ENCODE measurements at places on chromosomes 2 and 18.
A peak's percentile ranks its signal among the peaks of the same experiment; 100 is the strongest.

DNA sequence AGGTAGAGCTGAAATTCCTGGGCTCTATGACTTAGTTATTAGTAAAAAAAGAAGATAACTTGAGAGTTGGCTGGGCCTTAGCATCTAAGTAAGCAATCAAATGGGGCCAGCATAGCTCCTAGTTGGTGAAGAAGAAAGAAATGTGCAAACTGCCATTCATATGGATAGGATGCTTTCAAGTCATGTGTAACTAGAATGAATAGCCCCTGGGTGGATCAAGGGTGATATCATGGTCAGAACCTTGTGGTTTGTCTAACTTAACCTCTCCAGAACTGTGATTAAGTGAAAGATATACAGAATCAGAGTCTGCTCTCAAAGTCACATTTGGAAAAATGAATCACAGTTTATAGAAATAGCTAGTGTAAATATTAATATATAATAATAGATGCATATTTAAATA, 198.7 kb upstream of the DTNA start:
- DNase-seq = no peak

- DNase-seq = no peak
Measured at GRCh38 chr2:172398440-172398839, 28.9 kb upstream of the ITGA6 start.

- no peak for DNase-seq
Measured at GRCh38 chr2:223052548-223053483, 826 bp downstream of the KCNE4 start.

GRCh38 chr18:23732439-23732838, 43.2 kb downstream of the LAMA3 start:
- DNase-seq = no peak

GRCh38 chr18:35424356-35424755, 47.2 kb upstream of the ZNF396 start:
- DNase-seq = no peak

DNA sequence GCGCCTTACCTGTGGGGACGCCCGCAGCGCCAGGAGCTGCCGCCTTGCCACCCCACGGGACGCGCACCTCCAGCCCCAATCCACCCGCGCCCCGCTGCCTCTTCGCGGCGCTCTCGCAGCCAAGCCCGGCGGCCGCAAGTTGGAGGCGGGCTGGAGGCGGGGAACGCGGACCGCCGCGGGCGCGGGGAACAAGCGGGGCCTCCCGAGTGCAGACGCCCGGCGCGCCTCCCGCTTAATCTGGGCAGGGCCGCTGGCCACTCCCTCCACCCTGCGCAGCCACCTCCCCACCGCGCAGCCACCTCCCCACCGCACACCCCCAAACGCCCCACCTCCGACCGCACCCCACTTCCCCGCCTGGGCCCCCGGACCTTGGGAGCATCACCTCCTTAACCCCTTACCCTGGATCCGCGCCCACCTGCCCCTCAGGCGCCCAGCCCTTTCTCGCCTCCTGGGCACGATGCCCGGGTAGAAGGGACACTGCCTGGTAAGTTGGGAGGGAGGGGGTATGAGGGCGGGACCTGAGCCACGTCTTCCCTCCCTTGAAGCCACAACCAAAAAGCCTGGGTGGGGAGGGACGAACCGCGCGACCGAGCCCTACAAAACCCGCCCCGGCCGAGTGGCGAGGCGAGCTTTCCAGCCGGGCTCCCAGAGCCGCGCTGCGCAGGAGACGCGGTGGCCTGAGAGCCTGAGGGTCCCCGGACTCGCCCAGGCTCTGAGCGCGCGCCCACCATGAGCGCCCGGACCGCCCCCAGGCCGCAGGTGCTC, at the start of the genes COL4A3 and COL4A4:
Gene COL4A3 (plus strand): TSS at position 627 of the 765 bp plus-strand sequence. CDS start 103 bp downstream, at position 730.
Gene COL4A4 (minus strand): TSS at position 208 of the 765 bp plus-strand sequence. CDS start 16,722 bp downstream, outside the sequence.
- DNase-seq = peak; percentile 52

DNA sequence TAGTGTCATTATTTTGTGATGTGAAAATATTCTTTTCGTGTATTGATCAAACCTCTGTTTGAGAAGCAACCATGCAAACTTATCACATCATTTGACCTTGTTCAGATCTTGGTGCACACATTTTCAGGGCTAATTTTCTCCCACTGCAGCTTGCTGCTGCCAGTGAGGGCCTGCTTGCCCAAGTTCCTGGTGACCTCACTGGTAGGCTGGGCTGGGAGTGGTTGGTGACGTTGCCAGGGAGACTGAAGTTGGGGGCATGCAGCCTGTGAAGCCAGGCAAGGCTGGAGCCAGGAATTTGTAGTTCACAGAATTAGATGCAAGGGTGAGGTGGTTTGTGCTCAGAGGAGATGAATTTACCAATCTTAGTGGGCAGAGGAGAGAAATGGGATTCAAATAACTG, 38.5 kb downstream of the PARD3B start:
- no peak for DNase-seq

GRCh38 chr2:45541450-45541849, 69.6 kb downstream of the SRBD1 start:
- DNase-seq = no peak

GRCh38 chr2:2640818-2641217, 309.7 kb upstream of the MYT1L start:
- no peak for DNase-seq

GRCh38 chr2:85792783-85793441, 39.1 kb downstream of the ATOH8 start:
- DNase-seq = peak; percentile 65

DNA sequence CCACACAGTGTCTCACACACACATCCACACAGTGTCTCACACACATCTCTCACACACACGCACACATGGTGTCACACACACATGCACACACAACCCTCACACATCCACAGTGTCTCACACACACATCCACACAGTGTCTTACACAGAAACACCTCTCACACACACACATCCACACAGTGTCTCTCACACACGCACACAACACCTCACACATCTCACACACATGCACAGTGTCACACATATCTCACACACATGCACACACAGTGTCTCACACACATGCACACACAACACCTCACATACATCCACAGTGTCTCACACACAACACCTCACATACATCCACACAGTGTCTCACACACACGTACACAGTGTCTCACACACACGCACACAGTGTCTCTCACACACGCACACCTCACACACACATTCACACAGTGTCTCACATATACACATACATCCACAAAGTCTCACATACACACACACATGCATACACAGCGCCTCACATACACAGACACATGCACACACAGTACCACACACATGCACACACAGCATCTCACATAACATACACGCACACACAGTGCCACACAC, 473.9 kb upstream of the HS6ST1 start:
- no peak for DNase-seq

GRCh38 chr2:132595186-132595585, 74.8 kb downstream of the LYPD1 start:
- no peak for DNase-seq

- DNase-seq = no peak
Measured at GRCh38 chr18:13217466-13217961, 1.0 kb upstream of the LDLRAD4 start.

DNA sequence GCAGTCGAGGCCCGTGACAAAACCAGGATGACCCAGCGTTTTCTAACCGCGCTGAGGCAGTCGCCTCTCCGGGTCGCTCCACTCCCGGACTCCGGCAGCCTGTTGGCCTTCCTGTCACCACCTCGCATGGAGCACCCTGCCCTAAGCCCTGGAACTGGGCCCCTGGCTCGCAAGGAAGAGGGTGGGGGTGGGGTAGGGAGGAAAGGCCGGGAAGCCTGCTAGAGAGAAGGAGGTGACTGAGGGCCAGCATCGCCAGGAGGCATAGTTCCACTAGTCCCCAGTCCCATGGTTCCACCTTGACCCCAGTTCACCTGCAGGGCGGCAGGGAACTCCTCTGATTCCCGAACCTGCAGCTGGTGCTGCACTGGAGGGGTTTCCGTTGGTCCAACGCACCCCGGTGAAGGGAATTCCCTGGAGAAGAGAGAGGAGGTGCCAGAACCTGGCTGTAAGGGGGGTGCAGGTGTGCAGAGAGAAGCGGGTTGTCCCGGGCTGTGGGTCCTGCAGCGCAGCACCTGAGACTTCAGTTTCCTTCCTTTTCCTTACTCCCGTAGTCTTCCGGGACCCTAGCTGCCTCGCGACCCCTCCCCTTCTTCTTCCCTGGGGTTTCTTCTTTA, 11.8 kb upstream of the EN1 start:
- no peak for DNase-seq

DNA sequence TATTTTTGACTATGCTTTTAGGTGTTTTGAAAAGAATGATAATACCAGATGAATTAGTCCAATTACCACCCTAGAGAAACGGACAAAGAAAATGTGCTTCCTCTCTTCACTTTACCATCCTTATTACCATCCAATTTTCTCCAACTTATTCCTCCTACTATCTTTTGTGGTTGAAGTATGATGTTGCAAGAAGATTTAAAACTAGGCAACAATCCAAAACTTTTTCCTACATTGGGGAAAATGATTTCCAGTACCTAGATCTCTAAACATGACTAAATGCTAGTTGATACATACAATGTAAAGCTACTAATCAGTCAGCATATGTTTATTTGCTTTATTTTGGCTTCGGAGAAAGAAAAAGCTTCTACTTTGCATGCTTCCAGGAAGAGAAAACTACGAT, 355.0 kb upstream of the LYPD1 start:
- no peak for DNase-seq

DNA sequence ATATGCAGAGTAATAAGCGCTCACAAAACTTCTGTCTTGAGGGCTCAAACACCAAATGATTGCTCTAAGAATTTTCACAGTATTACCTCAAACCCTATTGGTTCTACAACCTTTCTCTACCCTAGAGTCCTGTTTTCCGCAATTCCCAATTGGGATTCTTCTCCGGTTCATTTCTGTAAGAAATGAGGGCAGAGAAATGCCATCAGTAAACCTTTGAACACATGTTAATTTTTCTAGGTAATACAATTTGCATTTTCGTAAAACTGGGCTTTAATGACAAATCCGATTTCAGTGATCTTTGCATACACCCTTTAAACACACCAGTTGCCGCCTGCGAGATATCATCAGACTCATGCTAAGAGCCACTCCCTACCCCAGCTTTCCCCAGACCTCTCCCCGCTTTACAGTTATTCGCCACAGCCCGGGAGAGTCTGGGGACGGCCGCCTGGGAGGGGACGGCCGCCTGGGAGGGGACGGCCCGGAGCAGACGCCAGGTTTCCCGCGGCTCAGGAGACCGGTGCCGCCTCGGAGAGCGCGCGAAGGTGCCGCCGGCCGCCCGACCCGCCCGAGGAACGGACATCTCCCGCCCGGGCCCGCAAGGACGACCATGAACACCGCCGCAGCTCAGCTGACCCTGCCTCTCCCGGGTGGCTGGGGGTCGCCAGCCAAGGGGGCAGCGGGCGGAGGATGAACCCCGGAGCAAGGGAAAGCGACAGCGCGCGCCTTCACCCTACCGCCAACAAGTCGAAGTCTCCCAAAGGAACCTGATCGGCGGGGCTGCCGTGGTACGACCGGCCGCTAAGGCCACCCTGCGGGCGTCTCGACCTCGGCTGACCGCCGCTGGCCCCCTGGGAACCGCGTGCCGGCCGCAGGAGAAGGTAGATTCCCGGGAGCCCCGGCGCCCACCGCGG, 463 bp downstream of the SMC6 start:
- peak; percentile 41 for DNase-seq

- DNase-seq = peak; percentile 3
Measured at GRCh38 chr18:39523281-39523680, 1957.7 kb upstream of the CELF4 start.

DNA sequence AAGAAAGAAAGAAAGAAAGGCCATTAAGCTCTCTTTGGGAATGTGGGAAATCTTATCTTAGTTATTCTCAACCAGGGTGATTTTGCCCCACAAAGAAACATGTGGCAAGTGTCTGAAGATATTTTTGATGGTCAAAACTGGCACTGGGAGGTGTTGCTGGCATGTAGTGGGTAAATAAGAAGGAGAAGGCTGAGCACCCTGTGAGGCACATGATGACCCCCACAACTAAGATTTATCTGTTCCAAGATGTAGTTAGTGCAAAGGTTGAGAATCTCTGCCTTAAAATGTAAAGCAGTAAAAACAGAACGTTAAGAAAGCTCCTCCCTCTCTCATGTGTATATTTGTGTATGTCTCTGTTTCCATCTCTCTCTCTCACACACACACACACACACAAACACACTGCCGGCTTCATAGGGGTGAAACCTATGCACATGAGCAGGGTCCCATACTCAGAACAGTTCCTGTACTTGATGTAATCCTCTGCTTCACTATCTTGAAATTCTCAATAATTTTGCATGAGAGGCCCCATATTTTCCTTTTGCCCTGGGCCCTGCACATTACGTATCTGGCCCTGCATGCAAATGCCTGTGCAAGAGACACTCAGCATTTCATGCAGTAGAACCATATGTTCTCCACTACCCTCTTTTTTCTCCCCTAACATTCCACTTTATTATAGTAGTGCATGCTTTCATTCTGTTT, 94.3 kb downstream of the MREG start:
- DNase-seq = no peak

DNA sequence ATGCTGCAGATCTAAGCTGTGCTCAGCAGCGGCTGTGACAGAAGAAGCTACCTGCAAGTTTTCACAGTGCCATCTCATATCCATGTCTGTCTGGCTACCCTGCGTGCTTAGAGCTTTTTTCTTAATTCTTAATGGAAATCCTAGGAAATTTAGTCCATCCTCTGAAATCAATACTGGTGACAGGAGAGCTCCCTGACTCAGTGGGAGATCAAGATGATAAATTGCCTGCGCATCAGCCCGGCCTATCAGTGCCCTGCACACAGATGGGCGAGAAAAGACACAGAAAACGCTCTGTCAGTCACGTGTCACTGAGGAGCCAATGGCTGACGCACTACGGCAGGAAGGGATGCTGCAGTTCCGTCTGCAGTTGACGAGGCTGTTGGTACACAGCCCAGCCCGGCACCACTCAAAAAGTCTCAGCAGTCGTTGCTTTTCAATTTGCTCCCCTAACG, 819.6 kb upstream of the FSHR start:
- peak; percentile 58 for DNase-seq

- DNase-seq = no peak
Measured at GRCh38 chr2:229884775-229885699, 36.8 kb downstream of the TRIP12 start.

GRCh38 chr2:56508662-56509061, 324.9 kb downstream of the CCDC85A start:
- DNase-seq = no peak

DNA sequence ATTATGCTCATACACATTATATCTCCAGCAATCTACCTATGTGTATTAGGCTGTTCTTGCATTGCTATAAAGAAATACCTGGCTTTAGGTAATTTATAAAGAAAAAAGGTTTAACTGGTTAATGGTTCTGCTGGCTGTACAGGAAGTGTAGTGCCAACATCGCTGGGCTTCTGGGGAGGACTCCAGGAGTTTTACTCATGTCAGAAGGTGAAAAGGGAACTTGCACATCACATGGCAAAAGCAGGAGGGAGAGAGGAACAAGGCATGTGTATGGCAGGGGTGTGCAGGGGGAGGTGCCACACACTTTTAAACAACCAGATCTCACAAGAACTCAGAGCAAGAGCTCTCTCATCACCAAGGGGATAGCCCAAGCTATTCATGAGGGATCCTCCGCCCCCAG, 715.4 kb upstream of the ZEB2 start:
- no peak for DNase-seq

GRCh38 chr18:9092665-9093064, 9.8 kb upstream of the NDUFV2 start:
- DNase-seq = no peak

GRCh38 chr2:25853038-25853638, 25.1 kb downstream of the ASXL2 start:
- DNase-seq = no peak

Data from NCI-H460 (cell line).